ENCODE measurements at places on chromosomes 11 and 22.

- no peak for DNase-seq
Observed at GRCh38 chr22:40387746-40388145, 17.4 kb downstream of the SGSM3 start.

GRCh38 chr11:87251560-87251959 is 213.8 kb downstream of the TMEM135 start:
- DNase-seq = no peak

- no peak for DNase-seq
Observed at GRCh38 chr11:68255526-68255925, 16.2 kb downstream of the C11orf24 start.

DNA sequence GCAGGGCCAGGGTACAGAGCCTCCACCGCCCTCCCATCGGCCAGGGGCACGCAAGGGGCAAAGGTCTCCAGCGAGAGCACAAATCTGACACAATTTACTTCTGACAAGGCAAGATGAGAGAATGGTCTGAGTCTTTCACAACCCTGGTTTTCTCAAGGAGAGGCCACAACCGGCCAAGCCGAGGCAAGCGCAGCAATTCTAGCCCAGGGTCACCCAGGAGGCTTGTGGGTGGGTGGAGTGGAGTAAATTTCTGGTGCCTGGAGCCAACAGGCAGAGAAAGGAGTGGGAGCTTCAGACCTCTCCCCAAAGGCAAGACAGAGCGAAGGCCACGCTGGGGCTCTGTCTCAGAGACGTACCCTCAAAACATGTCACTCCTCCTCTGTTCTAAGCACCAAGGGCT is 9.3 kb downstream of the LARGE2 start:
- DNase-seq = no peak

DNA sequence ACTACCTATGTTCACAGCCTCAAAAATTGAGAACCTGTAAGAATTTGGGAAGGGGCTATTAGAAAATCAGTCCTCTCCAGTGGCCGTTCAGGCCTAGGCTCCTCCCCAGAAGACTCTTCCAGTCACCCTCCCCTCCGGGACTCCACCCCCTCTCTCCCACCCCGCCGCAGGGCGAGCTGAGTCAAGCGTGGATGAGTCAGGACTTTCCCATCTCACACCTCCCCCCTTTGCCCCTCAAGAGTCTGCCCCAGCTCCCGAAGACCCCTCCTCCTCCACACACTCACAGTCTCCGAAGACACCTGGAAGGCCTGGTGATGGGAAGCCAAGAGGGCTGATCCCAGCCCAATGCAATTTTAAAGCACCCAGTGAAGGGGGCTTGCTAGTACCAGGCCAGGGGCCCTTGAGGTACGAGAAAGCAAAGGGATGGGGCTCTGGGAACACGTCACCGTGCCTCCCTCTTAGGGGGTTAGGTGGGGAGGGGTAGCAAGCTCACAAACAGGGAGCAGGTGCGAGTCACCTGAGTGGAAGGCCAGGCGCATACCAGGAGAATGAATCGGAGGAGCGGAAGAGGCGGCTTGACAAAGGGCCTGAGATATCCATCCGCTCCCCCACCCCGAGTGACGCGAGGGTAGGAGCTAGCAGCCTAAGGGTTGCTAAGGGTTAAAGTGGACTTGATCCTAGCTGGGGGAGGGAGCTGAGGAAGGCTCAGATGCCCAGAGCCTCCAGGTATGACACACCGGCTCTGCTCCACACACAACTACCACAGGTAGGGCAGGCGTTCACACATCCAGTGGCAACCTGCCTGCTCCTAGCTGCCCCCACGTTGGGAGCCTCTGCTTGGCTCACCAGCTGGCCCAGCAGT is 13.6 kb downstream of the BCL9L start:
- DNase-seq = peak; percentile 81

DNA sequence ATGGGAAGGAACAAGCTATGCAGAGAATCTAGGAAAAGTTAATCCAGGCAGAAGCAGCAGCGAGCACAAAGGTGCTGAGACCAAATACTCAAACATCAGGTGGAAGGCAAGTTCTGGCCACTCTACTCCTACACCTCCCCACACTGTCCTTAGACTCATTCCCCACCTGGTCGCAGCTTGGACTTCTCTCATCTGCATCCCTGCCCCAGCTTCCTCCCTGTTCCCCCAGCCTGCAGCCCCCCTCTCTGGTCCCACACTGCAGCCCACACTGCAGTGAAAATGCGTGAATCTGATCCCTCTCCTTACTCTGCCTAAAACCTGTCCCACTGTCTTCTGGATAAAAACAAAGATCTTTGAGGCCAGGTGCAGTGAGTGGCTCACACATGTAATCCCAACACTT is 9.1 kb downstream of the TPBGL start:
- no peak for DNase-seq

DNA sequence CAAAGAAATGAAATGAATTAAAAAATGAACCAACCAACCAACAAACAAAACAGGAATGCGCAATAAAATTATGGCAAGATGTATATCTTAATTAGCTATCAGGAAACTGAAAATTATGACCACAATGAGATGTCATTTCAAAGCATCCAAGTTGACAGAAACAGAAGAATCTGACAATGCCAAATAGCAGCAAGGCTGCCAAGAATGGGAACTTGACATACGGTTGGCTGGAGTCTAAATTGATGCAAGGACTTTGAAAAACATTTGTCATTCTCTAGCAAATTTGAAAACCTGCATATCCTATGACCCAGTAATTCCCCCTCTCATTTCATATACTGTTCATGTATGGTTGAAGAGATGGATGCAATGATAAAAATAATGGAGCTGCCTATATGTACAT is 1262.6 kb downstream of the TBC1D22A start:
- no peak for DNase-seq

DNA sequence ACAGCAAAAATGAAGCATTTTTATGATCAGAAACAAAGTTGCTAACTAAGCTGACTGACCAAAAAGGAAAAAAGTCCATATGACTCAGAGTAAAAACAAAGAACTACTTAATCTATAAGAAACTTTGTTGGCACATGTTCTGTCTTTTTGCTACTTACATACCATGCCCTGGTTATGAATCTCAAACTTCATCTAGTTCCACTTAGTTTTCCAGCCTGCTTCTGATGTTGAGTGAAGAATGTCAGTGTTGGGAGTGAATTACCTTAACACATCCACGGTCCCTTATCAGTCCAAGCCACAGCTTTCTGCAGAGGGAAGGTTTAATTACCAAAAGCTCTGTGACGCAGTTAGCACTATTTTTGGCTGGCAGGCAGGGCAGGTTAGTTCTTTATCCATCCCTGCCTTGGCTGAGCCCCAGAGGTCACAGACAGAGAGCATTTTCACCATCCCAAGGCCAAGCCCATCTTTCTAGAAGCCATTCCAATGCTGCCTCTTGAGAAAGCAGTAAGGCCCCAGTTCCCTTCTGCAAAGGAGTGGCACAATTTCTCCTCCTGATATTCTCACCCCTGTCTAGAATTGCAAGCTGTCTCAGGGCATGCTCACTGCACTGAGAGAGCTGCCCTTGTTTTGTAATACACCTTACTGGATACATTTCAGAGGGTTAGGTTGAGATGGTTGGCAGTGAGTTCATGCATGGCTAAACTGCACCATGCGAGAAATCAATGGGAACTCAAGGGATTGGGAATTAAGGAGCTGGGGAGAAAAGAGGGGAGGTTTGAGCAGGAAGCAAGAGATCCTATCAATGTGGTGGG is 67.1 kb downstream of the SLC1A2 start:
- DNase-seq = no peak

GRCh38 chr11:34203377-34203871 is 98.0 kb downstream of the NAT10 start:
- DNase-seq = no peak

DNA sequence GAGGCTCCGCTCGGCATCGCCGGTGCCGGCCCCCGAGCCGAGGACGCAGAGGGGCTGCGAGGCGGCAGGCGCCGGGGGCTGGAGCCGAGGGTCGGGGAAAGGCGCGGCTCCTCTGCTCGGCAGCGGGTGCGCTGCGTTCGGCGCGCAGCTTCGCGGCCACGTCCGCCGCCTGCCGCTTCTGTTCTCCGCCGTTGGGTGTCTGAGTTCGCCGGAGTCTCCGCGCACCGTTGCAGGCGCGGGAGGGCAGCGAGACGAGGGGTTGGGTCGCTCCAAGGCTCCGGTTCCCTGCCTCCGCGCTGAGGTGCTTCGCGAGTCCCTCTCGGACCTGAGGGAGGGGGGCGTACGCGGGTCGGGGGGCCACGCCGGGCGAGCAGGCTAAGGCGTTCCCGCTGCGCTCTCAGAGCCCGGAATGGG is 347 bp downstream of the MN1 start:
- DNase-seq = no peak

DNA sequence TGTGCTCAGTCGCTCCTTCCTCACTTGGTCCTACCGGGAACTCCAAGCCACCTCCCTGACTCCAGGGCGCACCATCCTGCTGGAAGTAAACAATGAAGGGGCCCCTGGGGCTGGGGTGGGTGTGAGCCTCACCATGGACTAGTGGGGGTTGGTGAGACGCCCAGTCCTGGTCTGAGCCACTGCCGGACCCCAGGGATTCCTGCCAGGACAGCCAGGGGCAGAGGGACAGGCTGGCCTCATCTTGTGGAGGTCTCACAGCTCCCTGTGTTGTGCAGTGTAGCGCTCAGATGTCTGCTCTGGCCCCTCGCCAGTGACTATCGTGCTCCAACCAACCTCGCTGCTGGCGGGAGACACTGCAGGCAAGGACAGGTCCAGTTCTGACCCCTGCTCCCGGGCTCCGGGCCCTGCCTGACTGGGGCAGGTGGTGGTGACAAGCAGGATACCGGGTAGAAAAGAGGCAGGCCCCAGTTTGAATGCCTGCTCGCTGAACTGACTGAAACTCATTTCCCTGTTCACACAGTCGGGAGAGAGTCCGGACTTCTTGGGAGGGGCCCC is 1021.4 kb downstream of the BRD1 start:
- DNase-seq = no peak

DNA sequence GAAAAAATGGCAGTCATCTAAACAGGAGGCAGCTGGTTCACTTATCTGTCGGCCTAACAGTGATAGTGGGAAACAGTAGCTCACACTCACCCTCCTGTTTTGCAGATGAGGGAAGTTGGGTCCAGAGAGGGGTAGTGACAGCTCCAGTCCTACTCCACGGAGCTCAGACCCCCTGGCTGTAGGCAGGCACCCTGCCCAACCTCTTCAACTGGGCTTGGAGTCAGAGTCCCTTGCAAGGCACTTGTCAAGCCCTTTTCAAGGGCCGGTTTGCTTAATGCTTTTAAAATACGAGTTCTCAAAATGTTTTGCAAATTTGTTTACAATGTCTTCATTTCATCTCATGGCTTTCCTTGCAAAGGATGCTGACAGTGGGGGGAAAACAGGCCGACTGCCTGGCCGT is 75.1 kb downstream of the BMAL1 start:
- no peak for DNase-seq

GRCh38 chr11:62223095-62223494 is 14.6 kb downstream of the SCGB2A1 start:
- no peak for DNase-seq

DNA sequence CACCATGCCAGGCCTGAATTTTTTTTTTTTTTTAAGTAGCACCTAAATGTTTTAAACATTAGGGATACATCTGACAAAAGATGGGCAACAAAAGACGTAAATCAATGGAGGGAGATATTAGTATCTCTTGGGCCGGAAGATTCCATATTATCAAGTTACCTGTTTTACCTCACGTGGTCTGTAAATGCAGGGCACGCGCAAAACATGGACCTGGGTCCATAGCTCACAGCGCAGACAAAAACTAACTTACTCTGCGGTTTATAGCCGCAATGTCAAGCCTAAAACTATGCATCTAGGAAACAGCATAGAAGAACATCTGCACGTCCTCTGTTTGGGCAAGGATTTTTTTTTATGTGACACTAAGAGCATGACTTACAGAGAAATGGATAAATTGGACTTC is 31.5 kb upstream of the PANX2 start:
- no peak for DNase-seq

DNA sequence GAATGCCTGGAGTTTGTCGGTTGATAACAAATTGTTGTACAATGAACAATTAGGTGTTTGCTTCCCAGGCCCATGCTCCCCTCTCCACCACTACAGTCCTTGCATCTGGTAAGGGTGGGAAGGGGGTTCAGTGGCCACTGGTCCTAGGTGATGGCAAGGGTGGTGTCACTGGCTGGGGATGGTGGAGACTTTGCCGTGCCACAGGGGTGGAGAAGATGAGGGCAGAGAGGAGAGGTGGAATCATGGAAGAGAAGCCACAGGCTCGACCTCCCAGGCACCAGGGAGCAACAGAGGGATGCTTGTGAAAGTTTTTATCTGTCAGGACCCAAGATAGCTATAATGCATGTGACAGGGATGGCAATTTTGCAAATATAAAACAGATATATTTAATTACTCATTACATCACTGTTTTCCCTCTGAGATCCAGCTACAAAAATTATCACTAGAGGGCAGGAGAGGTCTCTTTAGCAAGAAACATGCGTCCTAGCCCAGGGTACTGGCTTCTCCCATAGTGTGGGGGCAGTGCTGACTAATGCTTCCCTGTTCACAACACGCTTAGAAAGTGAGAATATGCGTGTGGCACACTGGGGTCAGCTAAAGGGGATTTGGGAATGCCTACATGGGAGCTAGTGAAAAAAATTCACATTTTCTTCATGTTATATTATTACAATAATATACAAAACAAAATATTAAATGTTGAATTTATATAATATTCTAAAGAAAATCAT is 49.0 kb upstream of the AMPD3 start:
- DNase-seq = peak; percentile 80

GRCh38 chr11:101915791-101916291 is 481 bp downstream of the ANGPTL5 start:
- peak; percentile 41 for DNase-seq

DNA sequence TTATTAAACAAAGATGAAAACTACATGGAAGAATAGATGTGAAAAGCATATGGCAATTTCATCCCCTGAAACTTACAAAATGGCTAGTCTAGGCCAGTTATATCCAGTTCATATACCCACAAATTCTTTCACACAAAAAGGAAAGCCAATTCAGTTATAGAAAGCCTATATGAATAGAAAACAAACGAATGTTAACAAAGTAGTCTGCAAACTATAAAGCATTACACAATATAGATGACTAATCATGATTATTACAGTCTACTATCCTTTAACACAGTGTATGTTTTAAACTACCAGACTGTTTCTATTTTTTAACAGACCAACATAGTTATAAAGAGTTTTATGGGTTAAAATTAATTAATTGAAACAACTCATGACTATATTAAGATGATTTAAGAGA is 12.1 kb downstream of the DCUN1D5 start:
- DNase-seq = no peak

Measured in NCI-H460 (cell line).